ENCODE measurements at places on chromosomes 2 and 18. TPM values are rescaled to one million over a fixed set of nuclear protein-coding genes. Genes with fewer than 3 reads are reported as not detected.

- H3K4me1 ChIP-seq = no peaks in the 10 kb centered on the region
- H3K27ac ChIP-seq = no peak overlapping the region
- DNase-seq = no peak
- no peak overlapping the region for H3K4me3 ChIP-seq
- no peaks in the 10 kb centered on the region for H3K36me3 ChIP-seq
Measured at GRCh38 chr2:160582081-160582480, 88.5 kb upstream of the RBMS1 start.

DNA sequence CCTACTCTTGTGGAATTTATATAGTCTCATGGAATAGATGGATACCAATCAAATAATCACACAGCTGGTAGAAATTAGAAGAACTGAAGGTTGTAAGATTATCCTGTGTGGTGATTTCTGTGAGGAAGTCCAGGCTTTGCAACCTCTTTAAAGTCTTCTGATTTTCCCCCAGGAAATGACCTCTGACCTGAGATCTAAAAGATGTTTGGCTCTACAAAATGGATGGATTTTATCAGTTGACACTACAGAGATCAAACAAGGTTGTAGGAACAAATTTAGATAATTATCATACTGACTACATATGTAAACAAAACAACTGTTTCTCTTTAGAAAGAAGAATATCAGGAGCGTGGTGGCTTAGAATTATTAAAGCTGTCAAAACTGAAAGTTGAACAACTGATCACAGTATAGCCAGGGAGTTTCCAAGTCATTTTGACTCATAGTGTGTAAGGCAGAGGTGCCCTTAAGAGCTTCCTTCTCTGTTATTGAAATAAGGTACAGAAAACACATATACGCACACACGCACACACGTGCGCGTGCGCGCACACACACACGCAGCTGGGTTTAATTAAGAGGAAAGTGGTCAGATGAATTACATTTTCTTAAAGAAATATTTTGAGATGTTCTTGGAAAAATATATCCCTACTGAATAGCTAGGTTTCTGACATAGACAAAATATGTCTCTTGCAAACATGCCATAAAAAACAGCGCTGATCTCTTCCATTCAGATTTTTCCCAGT, 35.5 kb upstream of the PELI1 start:
- H3K36me3 ChIP-seq = no peaks in the 10 kb centered on the region
- H3K27ac ChIP-seq = no peak overlapping the region
- no peaks in the 10 kb centered on the region for H3K4me1 ChIP-seq
- no peak overlapping the region for H3K4me3 ChIP-seq
- H3K27me3 ChIP-seq = no peaks in the 10 kb centered on the region

Gene TMEM169
- polyA plus RNA-seq = 4.3 TPM

Gene CPS1
- polyA plus RNA-seq = 0.60 TPM

Gene RGPD3
- polyA plus RNA-seq = 0.17 TPM
